AG09309 (cell line): ENCODE measurements at places on chromosomes 3 and 15.
A peak's percentile ranks its signal among the peaks of the same experiment; 100 is the strongest.

- DNase-seq: no peak
Measured at GRCh38 chr15:61227950-61228936, 859 bp downstream of the RORA start.

DNA sequence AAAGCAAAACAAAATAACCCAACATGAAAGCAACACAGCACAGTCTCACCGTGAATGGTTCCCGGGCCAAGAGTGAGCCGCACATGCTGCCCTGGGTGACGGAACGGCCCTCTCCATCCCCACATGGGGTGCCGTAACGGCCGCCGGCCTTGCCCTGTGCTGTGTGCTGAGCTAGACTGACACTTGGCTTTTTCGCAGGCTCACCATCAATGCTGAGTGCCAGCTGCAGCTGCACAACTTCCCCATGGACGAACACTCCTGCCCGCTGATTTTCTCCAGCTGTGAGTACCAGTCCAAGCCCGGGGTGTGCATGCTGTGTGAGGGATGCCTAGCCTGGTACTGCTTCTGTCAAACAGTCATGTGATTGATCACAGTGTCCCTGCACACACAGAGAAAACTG is 357.6 kb downstream of the GABRG3 start:
- no peak for DNase-seq

- DNase-seq: peak; percentile 3
Measured at GRCh38 chr15:97903971-97904572, 56.4 kb upstream of the ARRDC4 start.

DNA sequence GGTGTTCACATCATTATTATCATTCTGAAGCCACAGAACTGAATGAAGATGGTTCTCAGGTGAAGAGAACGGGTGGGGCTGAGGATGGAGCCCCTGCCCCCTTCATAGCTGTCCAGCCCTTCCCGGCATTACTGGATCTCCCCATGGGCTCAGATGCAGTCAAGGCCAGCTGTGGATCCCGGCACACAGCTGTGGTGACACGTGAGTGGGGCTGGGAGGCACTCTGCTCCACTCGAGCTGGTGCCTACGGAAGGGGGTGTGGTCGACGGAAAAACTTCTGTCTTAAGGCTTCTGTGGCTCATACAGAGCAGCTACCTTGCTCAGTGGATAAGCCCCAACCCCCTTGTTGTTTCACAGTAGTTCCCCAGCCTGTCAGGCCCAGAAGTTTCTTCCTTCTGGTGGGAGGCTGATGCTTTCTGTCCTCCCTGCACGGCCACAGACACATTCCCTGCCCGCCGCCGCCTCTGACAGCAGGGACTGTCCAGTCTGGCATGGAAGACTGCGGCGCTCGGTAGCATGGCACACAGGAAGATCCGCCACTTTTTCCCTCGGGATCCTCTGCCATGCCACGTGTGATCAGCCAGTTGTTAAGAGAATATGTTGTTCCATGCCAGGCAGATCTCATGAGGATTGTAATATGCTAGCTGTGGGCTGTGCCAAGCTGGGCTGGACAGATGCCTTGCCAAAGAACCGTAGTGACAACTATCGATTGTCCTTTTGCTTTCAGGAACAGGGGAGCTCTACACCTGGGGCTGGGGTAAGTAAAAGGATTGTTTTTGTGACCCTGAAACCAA is 5.8 kb downstream of the RCCD1 start:
- no peak for DNase-seq

- DNase-seq: no peak
Measured at GRCh38 chr3:173467501-173467900, 70.0 kb downstream of the NLGN1 start.

GRCh38 chr3:21927261-21927660 is 176.3 kb upstream of the ZNF385D start:
- DNase-seq: no peak

DNA sequence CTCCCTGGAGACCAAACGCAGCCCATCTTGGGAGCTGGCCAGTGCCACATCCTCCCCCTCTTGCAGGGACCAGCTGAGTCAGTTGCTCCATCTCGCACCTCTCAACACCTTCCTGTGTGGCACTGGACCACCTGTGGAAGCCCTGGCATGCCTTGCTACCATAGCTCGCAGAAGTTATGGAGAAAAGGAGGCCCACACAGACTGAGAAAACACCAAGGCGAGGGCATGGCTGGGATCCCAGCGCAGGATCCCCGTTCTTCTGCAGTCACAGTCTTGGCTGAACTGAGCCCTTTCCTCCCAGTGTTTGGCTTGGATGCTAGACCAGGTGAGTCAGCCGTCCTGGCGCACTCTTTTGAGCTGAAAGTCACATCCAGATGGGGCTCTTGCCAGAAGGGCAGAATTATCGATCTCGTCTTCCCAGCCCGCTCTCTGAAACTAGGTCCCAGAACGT is 46.9 kb downstream of the CHRD start:
- DNase-seq: no peak

- DNase-seq: no peak
Measured at GRCh38 chr15:63544258-63545026, 40.0 kb downstream of the USP3 start.

DNA sequence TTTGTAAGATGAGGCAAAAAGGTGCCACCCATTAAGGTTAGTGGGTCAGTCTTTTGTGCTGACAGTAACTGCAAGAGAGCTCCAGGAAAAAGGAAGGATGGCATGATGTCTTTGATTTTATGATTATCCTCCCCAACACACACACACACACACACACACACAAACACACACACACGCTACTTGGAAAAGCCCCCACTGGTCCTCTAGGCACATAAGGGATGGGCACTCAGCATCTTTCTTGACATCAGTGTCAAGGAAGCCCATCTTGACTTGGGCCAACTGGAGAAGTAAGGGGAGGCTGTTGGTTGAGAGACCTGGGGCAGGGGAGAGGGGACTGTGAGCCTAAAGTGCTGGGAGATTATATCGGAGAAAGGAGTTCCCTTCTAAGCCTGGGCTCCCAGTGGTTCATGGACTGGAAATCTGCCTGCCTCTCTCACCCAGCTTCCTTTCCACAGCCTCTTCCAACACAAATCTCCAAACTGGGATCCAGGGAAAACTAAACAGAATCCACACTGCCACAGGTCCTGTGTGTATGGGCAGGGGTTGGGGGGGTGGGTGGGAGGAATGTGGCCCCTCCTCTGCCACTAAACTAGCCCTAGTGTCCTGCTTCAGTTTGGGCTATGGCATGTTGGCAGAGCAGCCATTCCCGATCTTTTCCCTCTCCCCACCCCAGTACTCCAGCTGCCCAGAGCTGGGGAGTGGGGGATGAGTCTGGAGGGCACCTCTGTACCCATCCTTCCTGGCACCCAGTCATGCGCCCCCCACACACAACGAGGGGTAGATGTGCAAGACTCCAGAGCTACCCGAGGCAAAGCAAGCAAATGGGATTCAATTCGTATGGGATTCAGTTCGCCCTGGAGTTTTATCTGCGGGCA is 1.6 kb downstream of the AMOTL2 start:
- DNase-seq: no peak

DNA sequence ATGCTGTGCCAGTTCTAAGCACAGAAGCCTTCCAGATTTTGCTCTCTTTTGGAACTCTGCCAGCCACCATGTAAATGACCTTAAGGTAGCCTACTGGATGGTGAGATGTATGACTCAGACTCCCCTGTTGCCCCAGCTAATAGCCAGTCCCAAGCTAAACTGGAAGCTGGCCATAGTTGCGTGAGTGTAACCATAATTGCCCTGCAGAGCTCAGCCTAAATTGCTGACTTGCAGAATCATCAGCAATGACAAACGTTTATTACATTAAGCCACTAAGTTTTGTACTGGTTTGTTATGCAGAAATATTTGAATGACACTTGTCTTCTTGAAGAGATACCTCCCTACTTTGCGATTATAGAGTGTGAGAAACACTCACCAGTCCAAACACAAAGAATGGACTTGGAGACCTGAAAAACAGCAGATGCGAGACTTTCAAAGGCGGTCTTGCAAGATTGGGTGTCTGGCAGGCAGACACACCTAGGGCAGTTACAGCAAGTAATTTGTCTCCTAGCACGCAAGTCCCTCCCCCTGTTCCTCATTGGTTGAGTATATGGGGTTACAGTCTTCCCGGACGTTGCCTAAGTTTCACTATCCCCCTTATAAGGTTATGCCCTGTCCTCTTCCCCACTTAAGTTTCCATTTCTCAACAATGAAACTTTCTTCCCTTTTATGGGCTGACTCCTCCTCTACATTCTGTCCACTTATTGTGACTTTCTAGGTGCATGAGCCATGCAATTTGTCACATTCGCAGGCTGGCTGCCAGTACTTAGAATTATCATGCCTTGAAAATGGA is 83.6 kb upstream of the XCR1 start:
- DNase-seq: peak; percentile 33

DNA sequence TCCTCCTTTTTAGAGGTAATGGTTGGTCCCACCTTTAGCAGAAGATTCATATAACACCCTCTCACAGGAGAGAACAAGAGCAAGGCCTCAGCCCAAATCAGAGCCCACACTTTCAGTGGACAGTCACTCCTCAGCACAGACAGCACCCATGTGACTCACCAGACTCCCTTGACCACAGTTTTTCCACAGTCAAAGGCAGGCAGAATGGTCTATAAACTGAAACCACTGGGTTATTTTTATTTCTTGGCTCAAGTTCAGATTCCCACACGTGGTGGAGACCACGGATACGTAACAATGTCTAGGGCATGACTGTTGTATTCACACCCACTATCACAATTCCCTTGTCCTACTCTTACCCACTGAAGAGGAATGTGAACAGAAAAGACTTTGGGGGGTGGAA is 237.8 kb upstream of the UBE2E1 start:
- peak; percentile 92 for DNase-seq

- no peak for DNase-seq
Measured at GRCh38 chr3:73389928-73390327, 234.8 kb downstream of the PDZRN3 start.

DNA sequence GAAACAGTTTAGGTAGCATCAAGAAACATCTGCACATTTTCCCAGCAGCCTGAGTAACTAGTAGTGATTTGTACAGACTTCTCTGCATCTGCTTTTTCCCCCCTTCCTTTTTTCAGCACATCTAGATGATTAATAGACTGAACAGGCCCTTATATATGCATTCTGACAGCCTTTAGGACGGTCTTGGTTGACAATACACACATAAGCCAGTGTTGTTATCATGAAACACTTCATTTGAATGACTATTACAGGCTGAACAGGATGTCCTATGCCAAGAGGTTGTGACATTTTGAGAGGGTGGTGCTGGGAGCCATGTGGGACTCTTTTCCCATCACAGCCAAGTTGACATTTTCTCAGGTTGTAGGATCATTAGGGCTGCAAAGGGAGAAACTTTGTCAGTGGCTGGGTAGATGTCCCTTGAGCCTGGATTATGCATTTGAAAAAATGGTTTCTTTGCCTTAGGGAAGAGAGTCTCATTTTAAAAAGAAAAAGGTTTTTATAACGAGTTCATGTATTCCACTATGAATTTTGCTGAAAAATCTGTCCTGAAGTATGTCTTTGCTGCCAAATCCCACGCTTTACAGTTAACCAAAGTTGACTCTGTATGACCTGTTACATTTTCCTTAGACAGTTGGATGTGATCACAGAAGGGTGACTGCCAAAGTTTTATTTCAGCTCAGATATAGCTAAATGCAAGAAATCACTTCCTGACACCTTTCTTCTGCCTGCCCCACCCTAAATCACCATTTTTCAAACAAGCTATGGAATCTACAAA is 73.7 kb downstream of the FILIP1L start:
- DNase-seq: no peak

DNA sequence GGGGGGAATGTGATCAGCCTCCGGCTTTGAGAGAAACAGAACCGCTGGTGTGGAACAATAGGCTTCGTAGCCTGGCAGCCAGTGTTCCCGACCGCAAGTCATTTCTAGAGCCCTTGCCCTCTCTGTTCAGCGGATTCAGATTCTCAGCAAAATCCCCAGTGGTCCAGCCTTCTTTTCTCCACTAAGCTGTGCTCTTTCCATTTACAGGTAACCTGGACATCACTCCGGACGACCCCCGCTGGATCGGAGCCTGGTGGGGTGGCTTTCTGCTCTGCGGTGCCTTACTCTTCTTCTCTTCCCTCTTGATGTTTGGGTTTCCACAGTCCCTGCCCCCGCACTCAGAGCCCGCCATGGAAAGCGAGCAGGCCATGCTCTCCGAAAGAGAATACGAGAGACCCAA is 250.6 kb downstream of the SLCO3A1 start:
- no peak for DNase-seq

- DNase-seq: no peak
Measured at GRCh38 chr15:94119298-94119811, 112.0 kb upstream of the MCTP2 start.

- DNase-seq: no peak
Measured at GRCh38 chr3:88195951-88196434, 46.2 kb downstream of the C3orf38 start.

DNA sequence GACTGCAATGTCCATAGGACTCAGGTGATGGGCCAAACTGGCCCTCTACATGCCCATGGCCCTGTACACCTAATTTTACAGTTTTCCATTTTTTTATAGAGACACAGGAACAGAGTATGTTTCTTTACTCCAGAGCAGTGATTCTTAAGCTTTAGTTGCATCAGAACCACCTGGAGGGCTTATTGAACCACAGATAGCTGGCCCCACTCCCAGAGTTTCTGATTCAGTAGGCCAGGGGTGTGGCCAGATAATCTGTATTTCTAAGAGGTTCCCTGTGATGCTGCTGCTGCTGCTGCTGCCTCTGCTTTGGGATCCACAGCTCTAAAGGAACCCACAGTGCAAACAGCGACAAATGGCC is 5.1 kb downstream of the RBP1 start:
- DNase-seq: peak; percentile 50

DNA sequence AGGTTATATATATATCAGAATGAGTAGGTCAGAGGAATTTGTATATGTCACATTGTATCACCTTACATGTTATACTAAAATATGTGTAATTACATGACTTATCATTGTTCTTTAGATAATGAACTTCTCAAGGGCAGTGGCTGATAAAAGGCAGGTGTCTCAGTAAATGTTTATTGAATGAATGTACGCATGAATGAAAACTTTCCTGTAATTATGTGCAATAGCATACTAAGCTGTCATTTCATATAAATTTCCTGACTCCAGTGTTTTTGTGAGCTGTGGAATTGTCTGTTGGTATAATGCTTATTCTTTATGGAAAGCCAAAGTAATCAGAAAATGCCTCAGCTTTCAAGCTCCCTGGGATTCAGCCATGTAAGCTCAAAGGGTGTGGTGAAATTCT is 4.2 kb downstream of the TBC1D23 start:
- no peak for DNase-seq

DNA sequence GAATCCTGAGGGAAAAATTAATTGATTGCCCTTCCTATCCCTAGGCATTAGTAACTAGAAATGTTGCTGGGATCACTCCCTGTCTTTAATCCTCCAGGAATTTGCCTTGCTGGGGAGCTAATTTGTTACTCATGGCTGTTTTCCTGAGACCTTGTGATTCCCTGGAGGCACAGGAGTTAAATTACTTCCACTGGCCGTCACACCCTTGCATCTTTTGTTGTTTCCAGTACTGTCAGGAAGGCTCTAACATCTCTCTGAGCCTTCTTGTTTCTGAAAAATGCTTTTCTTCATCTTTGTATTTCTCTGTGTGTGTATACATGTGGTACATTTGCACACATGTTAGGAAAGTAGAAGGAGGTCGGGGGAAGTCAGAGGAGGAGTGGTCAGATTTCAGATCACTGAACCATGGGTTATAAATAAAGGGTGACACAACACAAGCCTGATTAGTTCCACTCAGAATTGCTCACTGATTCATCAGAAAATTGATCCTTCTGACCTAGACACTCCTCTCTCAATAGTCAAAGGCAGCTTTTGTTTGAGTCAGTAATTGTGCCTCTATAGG is 23.5 kb upstream of the LRRFIP2 start:
- peak; percentile 44 for DNase-seq
